ENCODE measurements at places on chromosomes 13 and 19.

DNA sequence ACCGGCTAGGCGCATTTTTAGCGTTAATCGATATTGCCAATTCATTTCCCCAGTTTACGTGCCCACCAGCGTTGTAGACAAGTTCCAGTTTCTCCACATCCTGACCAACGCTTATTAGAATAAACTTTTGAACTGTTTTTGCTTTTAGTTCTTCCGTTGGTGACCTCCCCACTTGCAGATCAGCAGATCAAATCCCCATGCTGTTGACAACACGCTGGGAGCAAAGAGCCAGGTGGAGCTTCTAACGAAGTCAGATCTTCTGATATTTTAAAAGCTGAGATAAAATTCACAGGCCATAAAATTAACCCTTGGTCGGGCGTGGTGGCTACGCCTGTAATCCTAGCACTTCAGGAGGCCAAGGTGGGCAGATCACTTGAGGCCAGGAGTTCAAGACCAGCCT is 21.2 kb downstream of the RCN3 start:
- no peak for DNase-seq

- DNase-seq: peak; percentile 26
These were observed 1.1 kb downstream of the RYR1 start for GRCh38 chr19:38434549-38435051.

DNA sequence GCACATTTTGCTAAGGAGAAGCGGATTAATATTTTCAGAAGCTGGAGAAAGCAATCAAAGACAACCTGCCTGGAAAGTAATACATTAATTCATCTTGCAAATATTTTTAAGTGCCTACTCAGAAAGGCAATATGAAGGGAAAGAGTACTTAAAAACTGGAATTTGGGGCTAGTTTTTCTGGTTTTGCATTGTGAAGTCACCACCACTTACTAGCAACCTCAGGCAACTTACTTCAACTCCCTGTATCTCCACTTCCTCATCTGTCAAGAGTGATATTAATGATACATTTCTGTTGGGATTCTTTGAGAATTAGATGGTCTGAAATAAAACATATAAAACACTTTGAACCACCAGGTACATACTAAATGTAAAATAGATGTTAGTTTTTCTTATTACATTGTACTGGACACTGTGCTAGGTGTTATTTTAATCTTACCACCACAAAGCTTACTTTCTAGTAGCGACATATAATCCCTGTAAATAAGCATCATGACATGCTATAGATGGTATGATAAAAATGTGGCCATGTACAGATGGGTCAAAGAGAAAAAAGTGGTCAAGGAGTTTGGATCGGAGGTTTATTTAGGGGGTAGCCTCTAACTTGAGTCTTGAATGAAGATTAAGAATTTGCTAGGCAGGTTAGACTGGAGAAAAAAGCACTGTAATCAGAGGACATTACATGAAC is 101.2 kb downstream of the SPRY2 start:
- no peak for DNase-seq

DNA sequence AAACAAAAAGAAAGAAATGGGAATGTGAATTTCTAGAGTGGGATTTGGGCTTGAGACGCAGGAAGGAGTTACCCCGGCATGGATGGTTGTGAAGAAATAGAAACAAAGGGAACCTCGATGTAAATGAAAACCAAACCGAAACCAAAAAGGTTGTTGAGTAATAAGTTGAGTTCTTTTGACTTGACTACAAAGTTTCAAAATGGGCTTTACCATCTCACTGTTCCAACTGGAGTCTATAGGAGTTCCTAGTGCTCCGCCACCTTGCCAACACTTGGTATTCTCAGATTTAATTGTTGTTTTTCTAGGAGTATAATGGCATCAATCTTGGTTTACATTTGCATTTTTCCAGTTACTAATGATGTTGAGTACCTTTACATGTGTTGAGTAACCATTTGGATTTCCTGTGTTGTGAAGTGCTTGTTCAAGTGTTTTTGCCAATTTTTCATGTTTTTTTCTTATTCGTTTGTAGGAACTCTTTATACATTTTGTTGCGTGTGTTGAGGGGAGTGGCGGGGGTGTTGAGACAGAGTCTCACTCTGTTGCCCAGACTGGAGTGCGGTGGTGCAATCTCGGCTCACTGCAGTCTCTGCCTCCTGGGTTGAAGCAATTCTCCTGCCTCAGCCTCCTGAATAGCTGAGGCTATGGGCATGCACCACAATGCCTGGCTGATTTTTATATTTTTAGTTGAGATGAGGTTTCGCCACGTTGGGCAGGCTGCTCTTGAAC is 9.2 kb downstream of the UBE2S start:
- DNase-seq: no peak

DNA sequence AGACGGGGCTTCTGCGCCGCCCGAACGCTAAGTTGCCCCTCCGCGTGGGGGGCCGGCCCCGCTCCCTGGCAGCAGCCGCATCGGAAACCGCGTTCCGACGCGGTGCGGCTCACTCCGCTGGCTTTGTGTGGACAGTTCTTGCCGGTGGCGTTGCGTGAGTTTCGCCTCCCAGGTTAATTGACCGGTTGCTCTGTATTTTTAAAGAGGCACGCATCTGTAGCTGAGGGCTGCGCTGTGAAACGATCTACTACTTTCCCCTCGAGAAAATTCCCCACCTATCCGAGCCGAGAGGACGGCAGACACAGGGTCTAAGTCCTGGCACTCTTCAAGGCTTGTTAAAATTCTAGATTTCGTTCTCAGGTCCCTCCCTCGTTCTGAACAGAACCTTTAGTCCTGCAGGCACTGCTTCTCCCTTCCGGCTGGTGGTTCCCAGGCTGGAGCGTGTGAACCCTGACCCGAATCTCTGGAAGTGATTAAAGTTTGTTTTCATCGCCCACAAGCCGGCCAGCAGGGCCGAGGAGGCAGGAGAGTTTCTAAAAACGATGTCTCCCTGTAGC is 933 bp downstream of the ARHGEF7 start:
- DNase-seq: no peak

- DNase-seq: no peak
These were observed 88.4 kb upstream of the SOX1 start for GRCh38 chr13:111978546-111978945.

- DNase-seq: peak; percentile 5
These were observed 26.1 kb downstream of the ZMYM2 start for GRCh38 chr13:19984430-19985218.

DNA sequence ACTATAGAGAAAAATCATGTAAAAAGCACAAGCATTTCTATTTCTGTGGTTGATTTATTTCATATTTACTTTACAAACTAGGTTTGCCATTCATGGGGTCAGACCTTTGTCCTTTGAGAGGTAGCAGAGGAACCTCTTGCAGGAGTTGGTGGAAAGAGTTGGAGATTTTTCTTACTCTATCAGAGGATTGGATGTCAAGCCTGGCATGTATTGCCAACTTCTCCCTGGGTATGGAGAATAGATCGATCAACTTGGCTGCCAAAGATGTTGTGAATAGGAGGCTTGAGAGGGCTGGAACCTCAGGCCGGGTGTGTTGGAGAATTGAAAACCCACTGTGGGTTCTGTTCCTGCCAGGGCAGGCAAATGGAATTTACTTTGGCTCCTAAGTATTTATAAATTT is 81.2 kb downstream of the WDFY2 start:
- no peak for DNase-seq

DNA sequence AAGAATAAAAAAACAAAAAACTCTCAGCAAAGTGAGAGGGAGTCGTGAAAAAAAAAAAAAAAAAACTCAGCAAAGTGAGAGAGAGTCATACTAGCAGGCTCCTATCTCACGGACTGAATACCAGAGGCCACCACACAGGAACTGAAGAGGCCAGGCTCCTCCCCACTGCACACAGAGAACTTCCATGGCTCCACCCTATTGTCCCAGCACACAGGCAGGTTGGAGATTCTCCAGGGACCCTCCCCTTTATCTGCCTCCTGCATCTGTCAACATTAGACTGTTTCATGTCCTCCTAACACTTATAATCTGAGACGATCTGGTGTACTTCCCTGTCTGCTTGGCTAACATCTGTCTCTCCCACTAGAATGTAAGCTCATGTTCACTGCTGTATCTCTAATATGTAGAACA is 37.0 kb upstream of the FARP1 start:
- no peak for DNase-seq

DNA sequence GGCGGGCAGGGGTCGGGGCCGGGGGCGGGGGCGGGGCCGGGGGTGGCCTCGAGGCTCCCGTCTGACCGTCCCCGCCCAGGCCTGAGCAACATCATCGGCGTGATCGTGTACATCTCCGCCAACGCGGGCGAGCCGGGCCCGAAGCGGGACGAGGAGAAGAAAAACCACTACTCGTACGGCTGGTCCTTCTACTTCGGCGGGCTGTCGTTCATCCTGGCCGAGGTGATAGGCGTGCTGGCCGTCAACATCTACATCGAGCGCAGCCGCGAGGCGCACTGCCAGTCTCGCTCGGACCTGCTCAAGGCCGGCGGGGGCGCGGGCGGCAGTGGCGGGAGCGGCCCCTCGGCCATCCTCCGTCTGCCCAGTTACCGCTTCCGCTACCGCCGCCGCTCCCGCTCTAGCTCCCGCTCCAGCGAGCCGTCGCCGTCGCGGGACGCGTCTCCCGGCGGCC is 9.4 kb upstream of the CACNG6 start:
- DNase-seq: no peak

DNA sequence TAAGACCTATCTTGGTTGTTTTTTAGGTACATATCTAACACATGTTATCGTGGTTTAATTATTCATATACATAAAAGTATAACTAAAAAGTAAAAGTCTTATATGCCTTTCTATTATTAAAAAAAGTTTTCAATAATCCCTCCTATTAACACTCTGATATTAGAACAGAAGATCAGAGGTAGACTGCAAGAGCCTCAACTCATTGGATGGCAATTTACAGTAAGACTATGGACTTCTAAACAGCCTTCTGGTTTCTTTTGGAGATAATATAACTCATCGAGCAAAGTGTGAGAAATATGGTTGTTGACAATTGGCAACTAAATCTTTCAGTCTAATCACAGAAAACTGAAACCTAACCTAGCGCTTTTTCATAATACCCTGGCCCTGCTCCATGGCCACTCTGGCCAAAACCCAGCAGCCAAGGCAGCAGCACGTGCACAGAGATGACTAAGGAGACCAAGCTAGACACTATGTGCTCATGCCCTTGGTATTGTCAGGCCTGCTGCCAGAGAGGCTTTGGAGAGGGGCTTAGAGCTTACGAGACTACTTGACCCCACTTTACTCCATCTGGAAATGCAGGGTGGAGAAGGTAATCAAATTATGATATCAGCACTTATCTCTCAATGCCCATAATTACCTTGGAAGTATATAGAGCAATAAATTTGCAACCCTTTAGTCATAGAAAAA is 40.6 kb upstream of the EEF1AKMT1 start:
- DNase-seq: no peak

GRCh38 chr19:55704494-55705245 is 29.6 kb downstream of the EPN1 start:
- DNase-seq: no peak

DNA sequence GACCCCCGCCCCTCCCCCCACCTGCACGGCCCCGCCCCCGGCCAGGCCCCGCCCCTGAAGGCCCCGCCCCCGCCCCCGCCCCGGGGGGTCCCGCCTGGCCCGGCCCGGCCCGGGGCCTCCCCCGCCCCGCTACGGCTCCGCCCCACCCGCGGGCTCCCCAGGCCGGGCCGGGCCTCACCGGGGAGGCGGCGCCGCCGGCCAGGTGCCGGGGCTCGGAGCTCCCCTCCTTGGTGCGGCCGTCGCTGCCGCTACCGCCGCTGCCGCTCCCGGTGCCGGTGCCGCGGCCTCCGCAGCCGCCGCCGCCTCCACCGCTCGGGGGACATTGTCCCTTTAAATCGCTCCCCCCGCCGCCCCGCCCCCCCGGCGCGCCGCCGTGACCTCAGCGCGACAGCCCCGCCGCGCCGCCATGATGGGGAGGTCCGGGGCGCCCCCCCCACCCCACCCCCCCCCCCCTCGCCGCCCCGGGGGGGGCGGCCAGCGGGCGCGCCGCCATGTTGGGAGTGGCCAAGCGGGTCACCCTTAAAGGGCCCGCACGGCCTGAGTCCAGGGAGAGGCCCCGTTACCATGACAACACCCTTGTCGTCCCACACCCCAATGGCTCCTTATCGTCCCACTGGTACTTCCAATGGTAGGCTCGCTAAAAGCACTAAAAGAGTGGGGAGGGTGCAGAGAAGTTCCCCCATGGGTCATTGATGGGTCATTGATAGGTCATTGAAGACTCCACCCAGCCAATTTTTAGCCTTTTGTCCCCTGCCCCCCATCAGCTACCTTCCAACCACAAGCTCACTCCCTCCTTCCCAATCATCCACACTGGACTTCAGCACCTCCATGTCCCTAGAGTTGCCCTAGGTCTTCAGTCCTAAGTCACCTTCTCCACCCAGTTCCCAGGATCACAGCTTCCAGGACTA is at the start of gene WIZ:
TSS of gene WIZ (minus strand) at position 337 of the 908 bp plus-strand sequence. CDS start 1,649 bp downstream, outside the sequence.
- DNase-seq: peak; percentile 33

GRCh38 chr19:49546825-49547565 is 19.2 kb downstream of the RCN3 start:
- DNase-seq: peak; percentile 89

GRCh38 chr19:47210689-47211316 is 20.2 kb downstream of the BBC3 start:
- no peak for DNase-seq
